CD4-positive, alpha-beta T cell treated with Interleukin-6 for 4 hours (primary cell): ENCODE measurements at places on chromosomes 4 and X.

DNA sequence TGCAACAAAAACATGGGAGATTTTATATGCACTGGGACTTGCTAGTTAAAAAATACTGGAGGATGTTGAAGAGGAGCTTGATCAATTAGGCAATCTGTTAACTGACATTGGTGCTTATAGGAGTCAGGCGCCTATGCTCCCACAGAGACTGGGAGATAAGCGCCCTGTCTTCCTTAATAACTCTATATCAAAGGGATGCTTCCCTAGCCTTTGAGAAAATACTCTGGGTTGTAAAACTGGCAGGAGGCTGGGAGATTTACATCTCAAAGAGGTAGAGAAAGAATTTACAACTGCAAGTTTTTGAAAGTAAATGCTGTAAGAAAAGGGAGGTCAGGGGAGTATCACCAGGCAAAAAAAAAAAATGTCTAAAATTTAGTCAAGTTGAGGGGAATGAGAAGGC is 325.4 kb downstream of the PCDH10 start:
- DNase-seq, result no peak

GRCh38 chr4:107825072-107825824 is 516 bp downstream of the SGMS2 start:
- DNase-seq, result no peak

DNA sequence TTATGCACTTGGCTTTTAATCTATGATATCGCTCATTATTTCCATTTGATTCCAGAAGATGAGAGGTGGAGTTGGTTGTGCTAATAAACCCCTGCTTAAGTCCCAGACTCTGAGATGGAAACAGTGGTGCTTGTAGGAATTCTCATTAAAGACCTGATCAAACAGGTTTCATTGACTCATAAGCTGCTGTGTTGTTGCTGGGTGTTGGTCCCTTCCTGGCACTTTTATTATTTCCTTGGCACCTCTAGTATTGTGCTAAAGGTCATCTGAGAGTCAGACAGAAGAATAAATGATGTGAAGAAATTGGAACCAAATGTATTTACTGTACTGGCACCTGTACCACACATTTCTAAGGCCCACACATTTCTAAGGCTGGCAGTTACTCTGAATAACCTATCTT is 544.7 kb upstream of the NR3C2 start:
- no peak for DNase-seq

DNA sequence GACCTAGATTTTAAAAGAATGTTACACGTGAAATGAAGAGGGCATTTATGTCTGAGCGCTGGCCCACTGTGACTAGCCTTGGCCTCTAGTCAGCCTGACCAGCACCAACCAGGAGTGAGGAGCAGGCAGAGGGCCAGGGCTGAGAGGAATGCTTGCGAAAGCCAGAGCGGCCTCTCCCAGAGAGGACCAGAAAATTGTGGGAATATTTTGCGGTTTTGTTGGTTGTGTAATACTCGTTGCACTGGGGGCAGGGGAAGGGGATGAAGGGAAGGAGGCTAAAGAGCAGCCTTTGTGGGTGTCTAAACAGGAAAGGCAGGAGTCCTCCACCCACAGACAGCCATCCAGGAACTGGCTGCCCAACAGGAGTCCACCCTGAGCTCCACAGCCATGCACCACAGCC is 3.8 kb downstream of the GABRE start:
- DNase-seq, result no peak

GRCh38 chrX:45783002-45783401 is 582.3 kb upstream of the DIPK2B start:
- no peak for DNase-seq

DNA sequence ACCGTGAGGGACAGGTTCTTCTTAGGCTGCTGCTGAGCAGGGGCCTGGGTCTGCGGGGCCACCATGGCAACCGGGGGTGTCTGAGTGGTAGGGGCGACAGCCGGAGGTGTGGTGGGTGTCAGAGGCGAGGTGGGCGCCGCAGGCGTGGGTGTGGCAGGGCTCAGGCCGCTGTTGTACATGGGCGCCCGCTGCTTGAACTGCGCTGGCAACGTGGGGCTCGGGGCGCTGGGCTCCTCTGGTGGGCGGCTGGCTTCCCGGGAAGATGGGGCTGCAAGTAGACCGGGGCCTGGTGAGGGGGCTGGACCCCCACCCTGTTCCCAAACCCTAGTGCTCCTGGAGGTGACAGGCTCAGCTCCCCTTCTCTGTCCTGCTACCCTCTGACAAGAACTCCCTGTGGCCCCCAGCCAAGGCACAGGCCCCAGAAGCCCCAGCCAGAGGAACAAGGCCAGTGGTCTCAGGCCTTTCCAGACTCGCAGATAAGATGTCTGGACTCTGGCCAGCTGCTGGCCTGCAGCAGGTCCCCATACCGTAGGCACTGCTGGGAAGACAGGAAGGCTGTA is 24.8 kb downstream of the NELFA start:
- no peak for DNase-seq

GRCh38 chr4:25437926-25438325 is 60.9 kb downstream of the ANAPC4 start:
- DNase-seq, result no peak
